ENCODE measurements at places on chromosomes 5 and 9. TPM values are rescaled to one million over a fixed set of nuclear protein-coding genes. Genes with fewer than 3 reads are reported as not detected.
A peak's percentile ranks its signal among the peaks of the same experiment; 100 is the strongest.

- no peak for DNase-seq
Observed at GRCh38 chr5:9859808-9860207, 229.7 kb upstream of the TAS2R1 start.

Gene FRRS1L
- total RNA-seq = 0.30 TPM

DNA sequence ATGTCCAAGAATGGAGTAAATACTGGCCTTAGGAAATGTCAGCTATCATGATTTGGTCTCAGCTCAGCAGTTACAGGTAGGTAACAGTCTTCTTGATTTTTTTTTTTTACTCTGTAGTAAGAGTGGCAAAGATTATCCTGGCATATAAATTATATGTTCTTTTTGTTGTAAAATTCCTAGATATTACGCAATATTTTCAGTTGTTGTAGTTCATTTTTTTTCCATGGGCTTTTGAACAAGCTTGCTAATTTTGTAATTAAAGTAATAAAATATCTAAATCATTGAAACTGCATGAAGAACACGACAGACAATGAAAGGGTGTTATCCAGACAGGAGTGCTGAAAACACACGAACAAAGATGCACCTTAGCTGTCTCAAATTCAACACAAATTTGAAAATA is 249.4 kb downstream of the PRDM9 start:
- DNase-seq = no peak

- peak; percentile 7 for DNase-seq
Observed at GRCh38 chr9:82597241-82598203, 465.4 kb downstream of the RASEF start.

Gene CER1
- total RNA-seq = 1.8 TPM

DNA sequence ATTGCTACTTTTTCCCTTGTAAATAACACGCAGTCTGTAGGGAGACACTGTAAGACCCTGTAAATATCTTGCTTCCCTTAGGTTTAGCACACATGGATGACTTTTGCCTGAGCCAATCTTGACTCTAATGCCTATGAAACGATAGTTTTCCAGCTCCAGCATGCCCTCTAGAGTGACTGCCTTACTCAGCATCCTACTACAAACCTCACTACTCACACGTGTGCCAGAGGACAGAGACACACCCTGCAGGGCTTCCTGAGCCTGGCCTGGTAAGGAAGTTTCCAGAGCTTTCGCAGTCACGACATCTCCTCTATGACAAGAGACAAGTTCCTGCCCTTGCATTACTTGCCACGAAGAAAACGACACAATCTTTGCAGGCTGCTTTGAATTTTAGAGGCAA is 138.1 kb downstream of the ATPSCKMT start:
- DNase-seq = peak; percentile 64

Gene PAM
- 392 TPM for total RNA-seq

Gene CNTNAP3B
- 0.88 TPM for total RNA-seq

GRCh38 chr9:17217272-17217671 is 82.4 kb downstream of the CNTLN start:
- no peak for DNase-seq

Gene ABO
- 0.04 TPM for total RNA-seq

DNA sequence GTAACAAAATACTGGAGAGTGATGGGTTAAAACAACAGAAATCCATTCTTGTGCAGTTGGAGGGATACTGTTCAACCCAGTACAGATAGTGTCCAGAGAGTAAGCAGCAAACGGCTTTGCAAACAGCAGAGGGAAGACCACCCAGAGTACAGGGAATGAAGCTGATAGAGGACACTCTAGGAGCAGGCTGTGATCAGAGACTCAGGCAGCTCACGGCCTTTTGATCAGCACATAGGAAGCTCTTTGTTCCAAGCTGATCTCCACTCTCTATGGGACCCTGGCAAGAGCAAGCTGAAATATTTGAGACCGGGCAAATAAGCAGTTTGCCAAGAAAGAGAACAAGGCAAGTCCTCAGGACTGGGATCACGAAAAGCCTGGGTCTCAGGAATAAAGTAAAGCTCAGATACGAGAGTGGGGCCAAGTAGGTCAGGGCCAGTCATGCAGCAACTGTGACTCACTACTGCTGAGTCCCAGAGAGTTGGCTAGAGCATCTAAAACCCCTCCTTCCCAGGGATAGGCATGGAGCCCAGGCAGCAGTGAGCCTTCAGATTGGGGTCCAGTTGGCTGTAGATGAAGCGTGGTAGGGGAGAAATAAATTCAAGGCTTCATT is 52.4 kb downstream of the MELK start:
- DNase-seq = no peak

Gene PCDHB3
- total RNA-seq = 5.6 TPM

GRCh38 chr9:73863924-73864323 is 633.2 kb upstream of the RORB start:
- DNase-seq = no peak

- no peak for DNase-seq
Observed at GRCh38 chr9:77899679-77900354, 131.8 kb downstream of the GNAQ start.

GRCh38 chr5:113450929-113451328 is 16.1 kb upstream of the TSSK1B start:
- DNase-seq = no peak

DNA sequence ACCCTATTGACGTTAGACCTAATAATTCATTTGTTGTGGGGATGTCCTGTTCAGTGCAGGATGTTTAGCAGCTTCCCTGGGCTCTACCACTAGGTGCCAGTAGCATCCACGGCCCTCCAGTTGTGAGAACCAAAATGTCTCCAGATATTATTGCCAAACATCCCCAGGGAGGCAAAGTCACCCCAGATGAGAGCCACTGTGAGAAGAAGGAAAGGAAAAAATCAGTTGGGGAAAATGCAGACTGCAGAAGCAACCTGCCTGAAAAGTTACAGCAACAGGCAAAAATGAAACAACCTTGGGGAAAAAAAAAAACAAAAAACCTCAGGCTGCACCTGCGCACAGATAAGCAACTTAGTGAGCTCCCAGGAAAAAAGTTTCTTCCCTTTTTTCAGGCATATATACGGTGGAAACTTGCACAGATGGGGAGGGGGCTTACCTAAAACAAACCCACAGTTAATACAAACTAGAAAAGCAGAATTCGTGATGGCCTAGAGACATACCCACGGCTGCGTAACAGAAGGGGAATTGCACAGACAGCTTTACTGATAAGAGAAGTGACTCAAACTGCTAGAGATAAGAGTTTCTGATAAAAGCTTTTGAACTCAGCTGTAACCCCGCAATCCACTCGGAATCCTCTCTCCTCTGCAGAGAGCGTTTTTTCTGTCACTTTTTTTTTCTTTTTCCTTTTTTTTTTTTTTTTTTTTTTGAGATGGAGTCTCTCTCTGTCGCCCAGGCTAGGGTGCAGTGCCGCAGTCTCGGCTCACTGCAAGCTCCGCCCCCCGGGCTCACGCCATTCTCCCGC is 29.8 kb upstream of the FBP1 start:
- DNase-seq = peak; percentile 76

GRCh38 chr9:125985998-125986655 is 239.0 kb downstream of the PBX3 start:
- no peak for DNase-seq

GRCh38 chr9:98039607-98040017 is 16.9 kb upstream of the NANS start:
- no peak for DNase-seq

- DNase-seq = no peak
Observed at GRCh38 chr5:142920849-142921612, 150.9 kb downstream of the ARHGAP26 start.

GRCh38 chr5:173873306-173873922 is 14.7 kb upstream of the CPEB4 start:
- DNase-seq = no peak

DNA sequence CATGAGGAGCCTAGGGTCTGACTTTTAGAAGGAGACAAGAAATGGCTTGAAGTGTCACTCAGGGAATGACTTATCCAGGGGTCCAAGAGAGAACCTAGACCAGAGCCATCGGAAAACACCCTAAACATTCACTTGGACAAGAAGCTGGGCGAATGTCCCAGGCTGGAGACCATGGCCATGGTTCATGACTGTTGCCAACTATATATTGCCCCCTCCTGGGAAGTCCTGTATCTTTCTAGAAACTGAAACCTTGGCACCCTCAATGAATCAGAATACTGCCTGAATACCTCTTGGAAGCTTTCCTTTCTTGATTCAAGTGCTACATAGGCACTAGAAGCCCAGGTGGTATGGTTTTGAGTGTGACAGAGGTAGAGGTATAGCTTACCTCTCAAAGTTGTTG is 29.9 kb downstream of the TRMO start:
- no peak for DNase-seq

Gene MRPS2
- total RNA-seq = 76.2 TPM

DNA sequence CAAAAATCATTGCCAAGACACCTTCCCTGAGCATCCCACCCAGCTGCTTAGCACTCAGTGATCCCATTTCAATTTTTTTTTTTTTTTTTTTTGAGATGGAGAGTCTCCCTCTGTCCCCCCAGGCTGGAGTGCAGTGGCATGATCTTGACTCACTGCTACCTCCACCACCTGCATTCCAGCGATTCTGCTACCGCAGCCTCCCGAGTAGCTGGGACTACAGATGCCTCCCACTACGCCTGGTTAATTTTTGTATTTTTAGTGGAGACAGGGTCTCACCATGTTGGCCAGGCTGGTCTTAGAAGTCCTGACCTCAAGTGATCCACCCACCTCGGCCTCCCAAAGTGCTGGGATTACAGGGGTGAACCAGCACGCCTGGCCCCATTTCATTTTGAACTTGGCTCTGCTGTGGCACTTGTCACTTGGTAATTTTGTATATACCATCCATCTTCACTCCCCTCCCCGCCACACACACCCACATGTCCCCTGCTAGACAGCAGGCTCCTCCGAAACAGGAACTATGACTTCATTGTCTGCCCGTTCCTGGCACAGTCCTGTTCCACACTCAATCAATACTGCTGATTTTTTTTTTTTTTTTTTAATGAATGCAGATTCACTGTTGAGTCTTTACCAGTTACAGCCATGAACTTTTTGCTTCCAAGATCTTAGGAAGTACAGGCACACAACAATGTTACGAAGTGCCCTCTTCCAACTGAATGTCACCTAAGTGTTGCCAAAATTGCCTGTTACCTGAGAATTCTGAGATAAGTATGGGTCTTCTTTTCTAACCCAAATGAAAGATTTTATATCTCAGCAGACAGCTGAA is 17.3 kb upstream of the ZBTB34 start:
- DNase-seq = no peak

DNA sequence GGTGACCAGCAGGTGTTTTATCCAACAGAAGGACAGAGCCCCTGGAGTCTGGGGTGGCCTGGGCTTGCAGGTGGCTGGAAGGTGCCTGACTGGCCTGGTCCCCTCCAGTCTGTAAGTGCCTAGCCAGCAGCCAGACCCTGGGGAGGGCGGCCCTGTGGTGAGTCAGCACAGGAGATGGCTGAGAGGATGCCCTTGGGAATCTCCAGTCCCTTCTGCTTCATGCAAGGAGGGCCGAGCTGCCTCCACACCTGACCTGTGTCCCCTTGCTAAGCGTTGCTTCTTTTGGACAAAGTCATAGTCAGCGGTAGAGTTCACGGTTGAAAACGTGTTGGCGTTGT is 20.2 kb downstream of the OBP2B start:
- DNase-seq = no peak

DNA sequence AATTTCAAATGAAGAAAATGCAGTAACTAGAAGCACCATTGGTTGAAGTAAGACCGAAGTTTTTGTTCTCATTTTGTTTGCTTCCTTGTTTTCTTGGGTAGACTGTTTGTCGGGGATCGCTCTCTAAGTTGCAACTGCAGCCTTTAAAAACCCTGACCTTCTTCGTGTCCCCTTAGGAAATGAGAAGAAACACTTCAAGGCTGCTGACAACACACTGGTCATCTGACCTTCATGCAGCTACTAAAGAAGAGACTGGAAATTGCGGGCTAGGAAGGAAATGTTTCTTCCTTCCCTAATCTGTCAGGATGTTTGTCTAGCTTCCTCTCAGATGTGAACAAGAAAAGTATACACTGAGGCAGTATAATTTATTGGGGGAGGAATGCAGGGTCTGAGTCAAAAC is 50.7 kb upstream of the CHSY3 start:
- no peak for DNase-seq

DNA sequence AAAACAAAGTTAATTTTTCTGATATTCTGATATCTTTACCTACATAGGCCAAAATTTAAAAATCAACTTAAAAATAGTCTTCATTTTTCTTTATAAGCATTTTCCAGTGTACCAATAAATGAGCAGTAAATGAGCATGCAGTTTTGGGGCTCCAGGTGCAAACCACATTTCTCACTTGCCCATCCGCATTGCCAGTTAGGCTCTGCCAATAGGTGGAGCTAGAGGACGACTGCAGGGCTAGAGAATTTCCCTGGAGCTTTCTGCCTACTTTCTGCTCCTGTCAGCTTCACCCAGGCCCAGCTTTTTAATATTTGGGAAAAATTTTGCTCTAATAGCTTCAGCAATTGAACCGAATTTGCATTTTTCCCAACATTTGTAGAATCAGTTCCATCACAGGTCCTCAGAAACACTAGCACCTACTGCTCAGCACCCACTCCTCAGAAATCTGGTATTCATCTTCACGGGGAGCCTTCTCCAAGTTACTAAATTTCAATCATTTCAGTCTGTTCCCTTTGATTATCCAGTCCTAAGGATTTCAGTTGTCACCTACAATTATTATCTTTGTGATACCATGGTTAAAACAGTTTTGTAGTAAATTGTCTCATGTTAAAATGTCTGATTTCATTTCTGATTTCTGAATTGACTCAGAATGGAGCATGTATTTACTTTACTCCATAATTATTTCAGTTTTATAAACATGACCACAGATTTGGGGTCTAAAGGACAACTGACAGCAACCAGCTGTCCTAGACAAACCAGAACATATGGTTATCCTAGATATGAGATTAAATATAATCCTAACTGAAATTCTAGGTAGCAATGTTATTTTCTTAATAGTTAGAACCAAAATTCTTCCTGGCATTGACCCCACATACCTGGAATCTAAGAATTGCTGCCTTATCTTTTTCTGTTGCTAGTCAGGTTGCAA is 104.6 kb upstream of the FAM174A start:
- DNase-seq = peak; percentile 73

Gene ADGRD2
- total RNA-seq = not detected

GRCh38 chr9:15178631-15179030 is 128.4 kb downstream of the TTC39B start:
- DNase-seq = no peak

GRCh38 chr5:173452119-173452905 is 124.1 kb upstream of the STC2 start:
- peak; percentile 26 for DNase-seq

GRCh38 chr9:30967476-30967875 is 1417.0 kb upstream of the ACO1 start:
- DNase-seq = peak; percentile 15

- DNase-seq = no peak
Observed at GRCh38 chr5:107719034-107719606, 48.4 kb upstream of the EFNA5 start.

GRCh38 chr9:103169798-103170197 is 174.7 kb downstream of the CYLC2 start:
- no peak for DNase-seq

Data from cardiac muscle cell (in vitro differentiated cells and primary cell).